ENCODE measurements at places on chromosomes 3 and 15.

- DNase-seq, result no peak
Observed at GRCh38 chr3:72548981-72549380, 299.3 kb downstream of the SHQ1 start.

- no peak for DNase-seq
Observed at GRCh38 chr3:41418961-41419691, 219.8 kb downstream of the CTNNB1 start.

DNA sequence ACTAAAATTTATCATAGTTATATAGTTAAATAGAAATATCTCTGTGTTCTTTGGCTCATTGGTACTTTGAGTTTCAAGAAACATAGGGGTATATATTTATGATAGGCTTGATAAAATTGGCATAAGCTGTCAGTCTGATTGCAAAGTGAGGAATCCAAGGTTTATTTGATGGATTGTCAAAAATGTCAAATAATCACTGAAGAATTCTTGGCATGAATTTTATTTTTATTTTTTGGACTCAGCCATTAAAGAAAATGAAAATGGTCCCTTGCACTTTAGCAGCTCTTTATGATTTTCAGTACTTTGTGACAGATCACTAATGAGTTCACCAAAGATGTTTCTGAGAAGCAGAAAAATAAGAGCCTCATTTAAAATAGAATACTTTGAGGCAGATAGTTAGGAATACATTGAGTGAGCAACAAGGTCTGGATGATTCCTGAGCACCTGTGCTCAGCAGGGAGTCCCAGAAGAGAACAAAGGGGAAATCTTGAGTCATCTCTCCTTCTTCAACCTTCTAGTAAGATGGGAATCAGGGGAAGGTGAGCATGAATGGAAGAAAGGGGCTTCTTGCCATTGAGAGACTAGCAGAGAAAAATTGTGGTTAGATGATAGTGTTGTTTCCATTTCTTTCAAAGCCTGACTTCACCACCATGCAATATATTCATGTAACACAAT is 85.3 kb upstream of the VEPH1 start:
- DNase-seq, result no peak

DNA sequence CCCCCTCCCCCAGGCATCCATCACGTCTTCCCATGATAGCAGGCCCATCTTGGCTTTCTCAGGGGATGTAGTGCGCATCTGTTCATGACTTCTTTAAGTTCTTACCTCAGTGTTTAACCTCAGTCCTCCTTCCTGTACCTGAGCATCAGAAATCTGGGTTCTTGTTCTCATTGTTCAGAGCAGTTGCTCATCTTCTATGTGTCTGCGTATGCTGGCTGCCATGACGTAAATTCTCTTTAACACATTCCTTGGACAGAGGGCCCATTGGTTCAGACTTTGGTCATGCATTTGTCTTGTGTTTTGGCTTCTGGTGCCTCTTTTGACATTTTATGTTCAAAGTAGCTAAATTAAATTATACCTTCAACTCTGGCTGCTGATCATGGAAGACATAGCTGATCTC is 227.3 kb downstream of the CACNA2D3 start:
- no peak for DNase-seq

GRCh38 chr15:33405096-33405495 is 94.3 kb downstream of the RYR3 start:
- DNase-seq, result no peak

DNA sequence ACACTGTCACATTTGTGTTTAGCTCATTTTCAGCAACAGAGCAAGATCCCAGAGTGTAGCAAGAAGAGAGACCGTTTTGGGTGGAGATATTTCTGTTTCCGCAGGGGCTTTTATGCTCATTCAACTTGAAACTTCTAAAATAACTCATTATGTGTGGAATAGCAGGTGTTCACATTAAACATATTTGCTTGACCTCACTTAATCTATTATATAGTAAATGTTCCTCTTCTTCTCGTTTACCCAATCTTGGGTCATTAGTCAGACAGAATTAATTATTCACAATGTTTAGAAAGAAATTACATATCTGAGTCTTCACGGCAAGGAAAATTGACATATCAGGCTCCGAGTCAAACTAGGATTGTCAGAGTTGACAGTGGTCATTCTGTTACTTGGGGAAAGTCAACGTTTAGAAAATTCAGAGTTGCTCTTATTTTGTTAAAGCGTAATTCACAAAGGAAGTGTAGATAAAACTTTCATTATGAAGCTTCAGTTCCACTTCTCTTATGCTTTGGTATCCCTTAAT is 222.9 kb downstream of the TPRG1 start:
- no peak for DNase-seq

- DNase-seq, result no peak
Observed at GRCh38 chr15:57572468-57572867, 19.2 kb upstream of the MYZAP start.

DNA sequence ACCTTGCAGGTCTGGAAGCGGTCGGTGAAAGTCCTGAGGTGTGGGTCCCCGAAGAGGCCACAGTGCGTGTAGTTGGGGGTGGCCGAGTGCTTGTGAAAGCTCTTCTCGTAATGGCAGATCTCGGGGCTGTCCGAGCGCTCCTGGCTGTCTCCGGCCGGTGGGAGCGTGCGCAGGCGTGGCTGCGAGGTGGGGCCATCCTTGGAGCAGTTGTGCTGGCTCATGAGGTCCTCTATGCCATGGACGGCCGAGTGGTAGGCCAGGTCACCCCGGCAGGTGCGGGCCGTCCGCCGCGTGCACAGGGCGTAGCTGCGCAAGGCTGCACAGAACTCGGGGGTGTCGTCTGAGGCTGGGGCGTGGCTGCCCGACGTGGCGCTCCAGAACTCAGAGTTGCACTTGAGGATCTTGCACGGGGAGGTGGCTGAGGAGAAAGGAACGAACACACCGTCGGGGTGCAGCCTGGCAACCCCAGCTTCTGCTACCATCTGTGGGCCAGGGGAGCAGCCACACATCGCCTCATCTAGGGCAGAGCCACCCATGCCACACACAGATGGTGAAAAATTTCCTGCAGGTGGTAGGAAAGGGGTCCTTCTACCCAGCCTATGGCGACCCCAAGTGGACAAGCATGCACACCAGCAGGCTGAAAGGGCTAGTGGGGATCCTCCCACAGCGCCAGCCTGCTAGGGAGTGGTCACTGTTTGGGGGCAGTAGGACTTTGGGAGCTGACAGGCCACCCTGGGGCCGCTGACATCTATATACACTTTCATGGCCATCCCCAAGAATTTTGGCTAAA is 36.7 kb downstream of the RGMA start:
- no peak for DNase-seq

- no peak for DNase-seq
Observed at GRCh38 chr3:99576904-99577559, 61.4 kb upstream of the COL8A1 start.

DNA sequence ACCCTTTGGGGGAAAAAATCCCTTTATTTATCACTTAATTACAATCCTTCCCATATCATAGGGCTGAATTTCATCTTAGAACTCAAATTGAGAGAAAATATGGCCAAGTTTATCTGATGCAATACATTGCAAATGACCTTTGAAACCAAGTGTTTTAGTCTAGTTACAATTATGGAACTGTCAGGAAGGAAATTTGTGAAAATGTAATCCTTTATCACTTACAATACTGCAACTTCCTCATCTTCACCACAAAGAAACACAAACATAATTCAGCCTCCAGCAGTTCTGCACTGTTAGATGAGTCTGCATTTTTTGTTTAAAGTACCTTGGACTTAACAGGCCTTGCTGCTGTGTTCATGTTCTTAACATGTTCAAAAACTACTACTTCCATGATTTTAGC is 4.6 kb downstream of the CCPG1 start:
- no peak for DNase-seq

DNA sequence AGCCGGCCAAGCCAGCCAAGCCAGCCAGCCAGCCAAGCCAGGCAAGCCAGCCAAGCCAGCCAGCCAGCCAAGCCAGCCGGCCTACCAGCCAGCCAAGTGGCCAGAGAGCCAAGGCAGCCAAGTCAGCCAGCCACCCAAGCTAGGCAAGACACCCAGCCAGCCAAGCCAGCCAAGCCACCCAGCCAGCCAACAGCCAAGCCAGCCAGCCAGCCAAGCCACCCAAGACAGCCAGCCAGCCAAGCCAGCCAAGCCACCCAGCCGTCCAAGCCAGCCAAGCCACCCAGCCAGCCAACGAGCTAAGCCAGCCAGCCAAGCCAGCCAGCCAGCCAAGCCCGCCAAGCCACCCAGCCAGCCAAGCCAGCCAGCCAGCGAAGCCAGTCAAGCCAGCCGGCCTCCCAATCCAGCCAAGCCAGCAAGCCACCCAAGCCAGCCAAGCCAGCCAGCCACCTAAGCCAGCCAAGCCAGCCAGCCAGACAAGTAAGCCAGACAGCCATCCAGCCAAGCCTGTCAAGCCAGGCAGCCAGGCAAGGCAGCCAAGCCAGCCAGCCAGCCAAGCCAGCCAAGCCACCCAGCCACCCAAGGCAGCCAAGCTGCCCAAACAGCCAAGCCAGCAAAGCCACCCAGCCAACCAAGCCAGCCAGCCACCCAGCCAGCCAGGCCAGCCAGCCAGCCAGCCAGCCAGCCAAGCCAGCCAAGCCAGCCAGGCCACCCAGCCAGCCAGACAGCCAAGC is 200.5 kb downstream of the GOLGA6L6 start:
- DNase-seq, result no peak

DNA sequence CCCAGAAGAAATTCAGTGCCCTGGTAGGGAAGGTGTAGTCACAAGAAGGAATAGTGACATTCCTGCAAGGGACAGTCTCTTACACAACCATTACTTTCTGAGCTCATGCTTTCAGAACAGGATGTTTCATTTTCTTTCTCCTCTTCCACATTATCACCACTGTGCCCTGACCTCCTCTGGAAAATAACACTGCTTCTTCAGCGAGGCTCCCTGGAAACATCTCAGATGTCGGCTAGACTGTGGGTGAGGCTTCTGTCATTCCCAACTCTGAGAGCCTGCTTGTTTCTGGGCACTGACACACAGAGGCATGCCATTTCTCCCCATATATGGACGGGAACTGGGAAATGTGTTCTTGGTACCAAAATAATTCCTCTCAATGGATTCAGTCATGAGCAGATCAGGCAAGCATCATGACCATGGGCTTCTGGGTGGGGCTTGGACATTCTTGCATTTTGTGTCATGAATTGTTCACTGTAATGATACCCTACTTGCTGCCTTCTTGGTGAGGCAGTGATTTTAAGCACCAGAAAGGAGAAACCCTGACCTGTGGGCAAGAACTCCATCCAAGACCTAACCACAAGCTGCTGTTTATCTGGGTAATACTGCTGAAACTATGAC is 14.3 kb upstream of the TNFAIP8L3 start:
- DNase-seq, result no peak

GRCh38 chr3:4852780-4853748 is 126.2 kb upstream of the BHLHE40 start:
- DNase-seq, result no peak

DNA sequence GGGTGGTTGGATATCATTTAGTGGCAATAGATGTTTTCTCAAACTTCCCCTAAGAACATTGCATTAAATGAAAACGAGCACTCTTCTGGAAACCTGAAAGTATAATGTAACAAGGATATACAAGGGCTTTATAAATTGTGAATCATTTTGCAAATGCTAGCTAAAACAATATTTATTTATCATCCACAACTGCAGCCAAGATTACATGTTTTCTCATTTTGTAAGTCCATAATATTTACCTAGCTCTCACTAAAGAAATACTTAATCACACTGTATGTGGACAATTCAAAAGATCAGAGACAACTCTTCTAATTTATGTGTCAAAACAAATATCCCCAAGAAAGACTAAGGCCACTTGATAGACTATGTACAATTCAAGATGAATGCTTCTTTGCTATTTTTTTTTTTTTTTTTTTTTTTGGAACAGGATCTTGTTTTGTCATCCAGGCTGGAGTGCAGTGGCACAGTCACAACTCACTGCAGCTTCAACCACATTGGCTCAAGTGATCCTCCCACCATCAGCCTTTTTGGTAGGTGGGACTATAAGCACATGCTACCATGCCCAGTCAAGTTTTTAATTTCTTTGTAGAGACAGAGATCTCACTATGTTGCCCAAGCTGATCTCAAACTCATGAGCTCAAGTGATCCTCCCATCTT is 427.7 kb upstream of the THBS1 start:
- no peak for DNase-seq

DNA sequence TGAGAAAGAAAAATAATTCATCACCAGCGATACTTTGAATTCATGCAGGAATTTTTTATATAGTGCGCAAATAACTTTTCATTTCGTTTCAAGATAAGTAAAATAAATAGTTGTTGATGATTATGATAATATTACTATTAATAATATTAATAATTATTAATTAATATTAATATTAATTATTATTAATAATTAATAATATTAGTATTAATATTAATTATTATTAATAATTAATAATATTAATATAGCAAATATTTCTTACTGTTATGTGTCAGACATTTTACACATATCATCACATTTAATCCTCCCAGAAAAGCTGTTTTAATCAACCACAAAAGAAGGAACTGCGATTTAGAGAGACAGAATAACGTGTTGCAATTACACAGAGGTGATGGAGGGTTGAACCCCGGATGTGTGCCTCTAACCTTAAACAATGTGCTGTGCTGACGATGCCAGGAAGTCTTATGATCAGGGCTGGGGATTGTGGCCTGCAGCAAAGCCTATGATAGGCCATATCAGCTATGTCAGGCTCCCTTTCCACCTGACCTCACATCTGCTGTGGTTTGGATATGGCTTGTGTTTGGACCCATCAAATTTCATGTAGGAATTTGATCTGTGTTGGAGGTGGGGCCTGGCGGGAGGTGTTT is 263.5 kb upstream of the NR2F2 start:
- no peak for DNase-seq

- peak; percentile 13 for DNase-seq
Observed at GRCh38 chr15:77870195-77871065, 207.1 kb downstream of the TBC1D2B start.

- no peak for DNase-seq
Observed at GRCh38 chr15:42493679-42494078, 1.8 kb upstream of the SNAP23 start.

DNA sequence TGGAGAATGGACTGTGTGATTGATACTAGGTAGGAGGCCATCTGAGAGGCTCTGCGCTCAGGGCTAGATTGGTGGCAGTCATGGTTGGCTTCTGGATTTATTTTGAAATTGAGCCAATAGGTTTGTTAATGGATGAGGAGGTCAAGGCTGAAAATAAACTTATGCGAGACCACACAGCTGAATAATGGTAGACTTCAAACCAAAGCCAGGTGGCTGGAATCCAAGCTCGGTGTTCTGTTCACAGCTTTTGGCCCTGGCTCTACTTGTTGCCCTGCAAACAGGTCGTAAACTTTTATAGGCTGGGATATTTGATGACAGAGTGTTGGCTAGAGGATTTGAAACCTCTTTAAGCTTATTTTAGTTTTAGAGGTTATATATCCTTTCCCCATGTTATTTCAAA is 160.4 kb downstream of the CHL1 start:
- no peak for DNase-seq

All from cerebellar nuclear complex (tissue), 1 donor.